ENCODE measurements at places on chromosomes 1 and 21.

- DNase-seq, result no peak
These were observed 10.9 kb downstream of the NR5A2 start for GRCh38 chr1:200038325-200038980.

- no peak for DNase-seq
These were observed 7.0 kb downstream of the INSRR start for GRCh38 chr1:156851779-156852417.

GRCh38 chr1:13951793-13952751 lies 252.1 kb downstream of the PRDM2 start:
- no peak for DNase-seq

DNA sequence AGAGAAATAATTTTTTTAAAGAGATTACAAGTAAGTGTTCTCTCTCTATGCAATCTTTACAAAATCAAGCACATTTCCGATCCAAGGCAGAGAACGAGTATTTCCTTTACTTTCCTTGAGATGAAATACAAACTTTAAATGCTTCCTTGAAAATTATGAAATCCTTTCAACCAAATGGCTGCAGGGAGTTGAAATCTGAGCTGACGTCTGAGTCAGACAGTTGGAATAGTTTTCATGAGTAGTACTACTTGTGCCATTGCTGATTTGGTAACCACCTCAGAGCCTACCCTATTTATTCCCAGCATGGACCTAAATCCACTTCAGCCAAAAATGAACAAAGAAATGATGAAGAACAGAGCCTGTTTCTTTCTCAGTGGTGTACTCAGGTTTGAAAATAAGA lies 183.6 kb downstream of the GIPC2 start:
- peak; percentile 90 for DNase-seq

GRCh38 chr1:58648842-58649241 lies 51.0 kb downstream of the MYSM1 start:
- no peak for DNase-seq

DNA sequence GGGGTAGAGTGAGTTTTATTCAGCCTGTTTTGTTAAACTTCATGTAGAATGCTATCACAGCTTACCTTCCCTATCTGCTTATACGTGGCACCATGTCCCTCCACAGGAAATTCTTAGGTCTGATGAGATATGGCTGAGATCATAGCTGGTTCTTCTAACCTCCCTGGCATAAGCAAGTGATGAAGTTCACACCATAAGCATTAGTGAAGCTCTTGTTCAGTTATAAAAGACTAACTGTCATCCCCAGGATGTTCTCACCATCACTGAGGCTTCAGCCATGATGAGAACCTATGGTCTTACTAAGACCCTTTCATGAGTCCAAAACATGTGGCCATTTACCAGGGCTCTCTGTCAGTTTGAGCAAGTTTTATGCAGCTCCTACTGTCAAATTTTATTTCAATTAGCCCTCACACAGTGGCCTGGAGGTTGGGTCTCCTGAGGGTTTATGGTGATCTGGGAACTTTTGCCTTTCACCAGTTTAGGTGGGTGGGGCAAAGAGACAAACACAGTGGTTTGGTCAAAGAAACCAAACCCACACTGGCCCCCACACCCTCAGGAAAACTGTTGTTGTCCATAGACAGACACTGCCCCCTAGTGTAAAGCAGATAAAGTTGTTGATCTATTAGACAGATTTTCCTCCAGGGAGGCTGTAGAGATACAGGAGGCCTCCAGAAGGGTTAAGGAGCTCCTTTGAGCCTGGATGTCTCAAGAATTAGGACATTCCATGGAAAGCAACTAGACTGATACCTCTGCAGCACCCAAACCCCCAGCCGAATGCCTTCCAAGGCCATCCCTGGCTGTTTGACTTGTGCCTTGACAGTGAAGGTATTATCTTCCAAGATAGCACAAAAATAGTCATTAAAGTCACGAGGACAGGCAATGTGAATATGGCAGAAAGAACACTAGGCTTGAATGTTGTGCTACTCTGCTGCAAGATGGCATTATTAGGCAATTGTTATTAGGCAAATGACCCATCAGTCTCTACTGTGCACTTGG lies 5.0 kb downstream of the SLC22A15 start:
- peak; percentile 71 for DNase-seq

GRCh38 chr21:43994085-43994484 lies 18.0 kb upstream of the TRAPPC10 start:
- no peak for DNase-seq

- DNase-seq, result no peak
These were observed 345.5 kb downstream of the NTNG1 start for GRCh38 chr1:107486349-107486748.

DNA sequence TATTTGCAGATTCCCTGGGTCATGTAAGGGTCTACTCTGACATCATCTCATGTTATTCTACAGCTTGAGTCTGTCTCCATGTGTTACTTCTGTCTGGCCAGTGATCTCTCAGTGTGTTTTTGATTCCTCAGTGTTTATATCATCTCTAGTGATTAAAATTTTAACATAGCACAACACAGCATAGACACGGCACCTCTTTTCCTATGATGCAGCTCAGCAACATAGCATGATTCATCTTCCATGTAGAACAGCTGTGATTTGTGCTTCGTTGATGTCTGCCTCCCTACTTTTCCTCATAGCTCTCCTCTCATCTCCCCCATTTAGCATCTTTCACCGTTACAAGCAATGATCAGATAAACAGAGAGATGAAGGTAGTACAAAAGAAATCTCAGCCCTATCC lies 163.9 kb upstream of the DPT start:
- peak; percentile 63 for DNase-seq

- no peak for DNase-seq
These were observed 9.5 kb upstream of the ID3 start for GRCh38 chr1:23568608-23569383.

DNA sequence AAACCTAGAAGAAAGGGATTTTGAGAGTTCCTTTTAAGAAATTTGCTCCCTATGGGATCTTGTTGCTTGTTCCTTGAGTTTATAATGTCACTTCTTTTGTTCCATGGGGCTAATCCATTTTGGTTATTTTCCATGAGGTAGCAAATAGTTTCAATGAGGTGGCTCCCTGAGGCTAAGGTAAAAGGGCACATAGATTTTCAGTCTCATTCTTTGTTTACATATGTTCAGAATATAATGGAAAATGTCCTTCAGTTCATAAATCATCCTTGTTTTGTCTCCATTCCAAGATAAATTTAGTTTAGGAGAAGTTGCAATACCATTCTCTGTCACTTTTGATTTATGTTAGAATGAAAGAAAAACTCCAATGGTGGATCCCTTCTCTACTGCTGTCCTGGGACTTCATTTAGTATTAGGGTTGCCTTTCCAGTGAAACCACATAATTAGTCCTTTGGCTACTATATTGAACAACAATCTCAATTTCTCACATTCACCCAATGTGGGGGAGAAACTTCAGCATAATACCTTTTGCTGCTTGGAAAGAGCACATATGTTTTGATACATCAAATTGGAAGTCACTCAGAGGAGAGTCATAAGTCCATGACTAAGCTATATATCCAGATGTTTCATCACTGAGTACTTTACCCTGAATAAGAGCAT lies 80.9 kb upstream of the ADAMTS5 start:
- DNase-seq, result peak; percentile 64

GRCh38 chr1:196516373-196516772 lies 91.9 kb downstream of the KCNT2 start:
- DNase-seq, result no peak

- no peak for DNase-seq
These were observed 40.8 kb upstream of the STMN1 start for GRCh38 chr1:25947027-25947426.

- peak; percentile 86 for DNase-seq
These were observed at the start of gene SLC50A1 for GRCh38 chr1:155135415-155136028. TSS of gene SLC50A1 (plus strand) at chr1:155135852. CDS start at chr1:155135912, 60 bp downstream.

DNA sequence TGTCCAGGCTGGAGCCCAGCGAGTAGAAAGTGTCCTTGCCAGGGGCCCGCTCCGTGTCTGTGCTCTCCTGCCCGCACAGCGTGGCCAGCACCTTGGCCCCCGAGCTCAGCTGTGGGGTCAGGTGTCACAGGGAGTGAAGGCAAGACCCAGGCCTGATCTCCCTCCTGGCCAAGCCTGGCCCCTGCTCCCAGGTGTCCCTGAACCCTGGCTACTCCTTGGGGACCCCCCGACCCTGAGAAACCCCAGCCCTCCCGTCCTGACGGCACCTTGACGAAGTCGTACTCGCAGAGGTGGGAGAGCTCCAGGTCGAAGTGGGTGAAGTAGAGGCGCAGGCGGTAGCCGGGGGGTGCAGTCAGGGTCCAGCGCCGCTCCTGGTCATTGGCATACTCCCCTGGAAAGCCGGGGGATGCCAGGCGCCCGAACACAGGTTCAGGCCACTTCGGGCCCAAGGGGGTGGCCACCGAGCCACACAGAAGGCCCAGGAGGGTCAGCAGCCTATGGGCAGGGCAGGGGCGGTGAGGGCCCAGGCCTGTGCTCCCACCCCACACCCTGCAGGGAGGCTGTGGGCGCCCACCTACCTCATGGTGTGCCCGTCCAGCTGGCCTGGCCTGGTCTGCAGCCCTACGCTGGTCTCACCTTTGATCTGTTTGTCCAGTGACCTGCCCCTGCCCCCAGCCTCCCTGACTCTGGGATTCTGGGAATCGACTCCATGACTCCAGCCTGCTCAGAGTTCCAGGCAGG lies at the start of gene MASP2:
Gene MASP2, minus strand, starts transcription at position 615 of the 741 bp plus-strand sequence. Its CDS starts 32 bp downstream, at position 583.
- no peak for DNase-seq

DNA sequence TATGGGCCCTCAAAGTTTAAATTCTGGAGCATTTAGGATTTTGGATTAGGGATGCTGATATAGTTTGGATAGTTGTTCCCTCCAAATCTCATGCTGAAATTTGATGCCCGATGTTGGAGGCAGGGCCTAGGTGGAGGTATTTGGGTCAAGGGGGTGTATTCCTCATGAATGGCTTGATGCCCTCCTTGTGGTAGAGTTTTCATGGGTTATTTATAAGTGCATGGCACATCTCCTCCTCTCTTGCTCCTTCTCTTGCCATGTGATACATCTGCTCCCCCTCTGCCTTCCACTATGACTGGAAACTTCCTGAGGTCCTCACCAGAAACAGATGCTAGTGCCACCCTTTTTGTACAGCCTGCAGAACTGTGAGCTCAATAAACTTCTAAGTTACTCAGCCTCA lies 17.5 kb upstream of the NKAIN1 start:
- DNase-seq, result no peak

DNA sequence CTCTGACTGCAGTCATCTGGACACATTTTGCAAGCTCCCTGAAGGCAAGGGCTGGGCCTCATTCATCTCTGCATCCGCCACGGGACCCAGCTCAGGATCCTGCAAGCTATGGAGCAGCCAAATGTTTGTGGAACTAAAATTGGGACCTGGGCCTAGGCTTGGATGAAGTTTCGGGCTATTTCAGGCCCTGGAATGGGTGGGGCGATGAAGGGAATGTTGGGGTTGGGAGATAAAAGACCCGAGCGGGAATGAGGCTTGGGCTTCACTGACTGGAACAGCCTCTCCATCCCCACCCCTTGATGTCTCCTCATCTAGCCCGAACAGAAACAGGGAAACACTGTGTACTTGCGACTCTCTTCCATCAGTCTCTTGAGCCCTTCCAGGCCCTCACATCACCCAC lies 7.3 kb upstream of the AHCYL1 start:
- no peak for DNase-seq

GRCh38 chr21:34878501-34878900 lies 170.6 kb downstream of the RUNX1 start:
- DNase-seq, result no peak

DNA sequence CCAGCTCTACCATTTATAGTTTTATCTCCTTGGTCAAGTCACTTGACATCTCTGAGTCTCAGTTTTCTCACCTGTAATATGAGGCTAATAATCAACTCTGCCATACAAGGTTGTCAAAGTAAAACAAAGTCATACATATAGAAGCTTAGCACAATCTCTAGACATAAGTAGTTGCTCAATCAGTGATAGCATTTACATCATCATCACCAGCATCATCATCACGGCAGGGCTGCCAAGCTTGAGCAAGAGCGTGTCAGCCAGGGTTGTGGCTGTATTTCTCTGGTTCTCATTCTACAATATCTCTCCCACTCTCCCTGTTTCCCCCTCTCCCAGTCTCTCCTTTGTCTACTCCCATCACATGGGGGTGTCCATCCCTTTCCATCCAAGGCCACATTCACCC lies 41.7 kb upstream of the COA6 start:
- no peak for DNase-seq

DNA sequence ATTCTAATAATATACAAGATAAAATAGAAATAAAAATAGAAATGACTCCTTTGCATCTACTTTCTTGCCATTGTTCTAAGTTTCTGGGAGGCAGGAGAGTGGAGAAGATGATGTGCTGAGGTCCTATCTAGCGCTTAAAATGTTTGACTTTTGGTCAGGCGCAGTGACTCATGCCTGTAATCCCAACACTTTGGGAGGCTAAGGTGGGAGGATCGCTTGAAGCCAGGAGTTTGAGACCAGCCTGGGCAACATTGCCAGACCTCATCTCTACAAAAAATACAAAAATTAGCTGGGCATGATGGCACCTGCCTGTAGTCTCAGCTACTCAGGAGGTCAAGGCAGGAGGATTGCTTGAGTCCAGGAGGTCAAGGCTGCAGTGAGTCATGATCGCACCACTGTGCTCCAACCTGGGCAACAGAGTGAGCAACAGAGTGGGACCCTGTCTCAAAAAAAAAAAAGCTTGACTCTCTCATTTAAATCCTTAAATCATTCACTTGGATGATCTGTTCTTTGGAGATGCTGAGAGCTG lies 24.2 kb upstream of the SLC45A1 start:
- DNase-seq, result no peak

- DNase-seq, result no peak
These were observed 25.6 kb downstream of the TMEM53 start for GRCh38 chr1:44648529-44649250.

DNA sequence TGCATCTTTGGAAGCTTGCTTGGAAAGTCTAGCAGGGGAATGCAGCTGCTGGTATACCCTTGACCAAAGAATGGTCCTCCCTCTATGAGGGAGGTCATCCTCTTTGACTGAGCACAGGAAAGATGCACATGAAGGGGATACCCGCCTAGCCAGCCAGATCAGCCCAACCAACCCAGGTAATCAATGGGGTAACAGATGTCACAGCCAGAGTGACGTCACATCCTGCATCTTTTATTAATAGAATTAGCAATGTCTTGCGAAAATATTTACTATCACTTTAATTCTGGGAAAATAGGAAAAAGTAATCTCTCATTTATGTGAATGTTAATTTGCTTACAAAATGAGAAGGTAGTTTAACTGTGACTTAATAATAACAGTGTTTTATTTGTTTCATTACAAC lies 25.6 kb upstream of the PTBP2 start:
- DNase-seq, result no peak

DNA sequence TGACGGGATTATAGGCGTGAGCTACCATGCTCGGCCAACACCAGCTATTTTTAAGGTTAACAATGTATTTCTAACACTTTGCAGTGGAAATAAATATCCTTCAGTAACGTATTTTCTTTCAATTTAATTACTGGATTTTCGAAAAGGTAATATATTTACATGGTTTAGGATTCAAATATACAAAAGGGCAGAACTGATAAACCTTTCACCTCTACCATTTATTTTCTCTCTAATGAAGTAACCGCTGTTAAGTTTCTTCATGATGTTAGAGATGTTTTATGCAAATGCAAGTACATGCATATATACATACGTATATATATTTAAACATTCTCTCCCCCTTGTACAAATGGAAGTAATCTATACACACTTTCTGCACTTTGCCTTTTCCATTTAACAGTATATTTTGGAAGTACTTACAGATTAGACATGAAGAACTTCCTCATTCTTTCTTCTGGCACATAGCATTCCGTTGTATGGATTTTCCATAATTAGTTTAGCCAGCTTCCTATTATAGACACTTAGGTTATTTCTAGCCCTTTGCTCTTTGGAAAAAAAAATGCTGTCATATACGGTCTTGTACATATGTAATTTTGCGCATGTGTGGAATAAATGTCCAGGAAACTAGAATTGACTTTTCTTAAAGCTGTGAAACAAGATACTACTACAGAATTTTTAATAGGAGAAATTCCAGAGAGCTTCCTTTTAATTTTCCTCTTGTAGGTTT lies 14.9 kb upstream of the HJV start:
- no peak for DNase-seq

Data from LHCN-M2 (cell line).